Caki2 (cell line): ENCODE measurements at places on chromosomes 2 and 18. TPM values are rescaled to one million over a fixed set of nuclear protein-coding genes. Genes with fewer than 3 reads are reported as not detected.

Gene SLC38A11
- total RNA-seq, result 0.09 TPM in 1 of 2 replicates, not detected in the other

DNA sequence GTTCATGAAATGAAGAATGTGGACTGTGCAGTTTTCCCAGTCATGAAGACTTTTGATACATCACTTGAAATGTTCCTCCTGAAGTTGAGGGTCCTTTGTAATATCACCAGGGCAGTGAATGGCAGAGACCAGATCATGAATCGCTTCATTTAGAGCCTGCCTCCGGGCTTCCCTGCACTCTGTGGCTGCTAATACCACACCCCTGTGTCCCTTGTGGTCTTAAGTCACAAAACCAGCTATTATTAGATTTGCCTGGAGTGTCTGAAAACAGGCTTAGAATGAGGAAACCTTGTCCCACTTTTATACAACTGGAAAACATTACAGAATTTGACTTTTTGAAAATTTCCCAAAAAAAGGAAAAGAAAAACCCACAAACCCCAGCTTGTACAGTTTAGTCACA lies 147.9 kb downstream of the MGAT5 start:
- no peak for DNase-seq

Gene GATA6
- 6.7 and 8.4 TPM in 2 replicates for total RNA-seq

DNA sequence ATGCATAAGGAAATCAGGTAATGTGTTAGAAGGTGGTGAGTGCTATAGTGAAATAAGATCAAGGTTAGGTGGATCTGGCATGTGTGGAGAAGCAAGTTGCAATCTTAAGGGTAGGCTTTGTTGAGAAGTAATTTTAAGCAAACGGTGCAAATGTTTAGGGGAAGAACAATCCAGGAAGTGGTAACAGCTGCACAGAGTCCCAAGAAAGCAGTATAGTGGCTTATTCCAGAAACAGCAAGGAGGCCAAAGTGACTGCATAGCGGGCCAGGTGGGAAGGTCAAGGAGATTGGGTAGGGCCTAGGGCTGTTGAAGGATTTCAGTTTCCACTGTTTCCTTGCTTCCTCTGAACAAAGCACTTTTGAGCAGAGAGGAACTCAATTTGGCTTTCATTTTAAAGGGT lies 30.0 kb upstream of the RAB1A start:
- no peak for DNase-seq

Gene EMILIN1
- total RNA-seq, result 0.07 and 0.58 TPM in 2 replicates

- DNase-seq, result no peak
Measured at GRCh38 chr2:160317181-160318099, 117.4 kb upstream of the ITGB6 start.

DNA sequence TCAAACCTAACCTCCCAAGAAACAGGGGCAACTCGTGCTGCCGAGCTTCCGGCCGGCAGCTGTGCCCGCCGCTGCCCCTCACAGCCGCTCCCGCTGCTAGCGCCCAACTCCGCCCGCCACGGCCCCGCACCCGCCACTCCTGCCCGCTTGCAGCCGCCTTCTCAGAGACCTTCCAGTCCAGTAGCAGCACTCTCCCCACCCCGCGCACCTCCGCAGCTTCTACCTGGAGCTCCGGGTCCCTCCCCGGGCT lies 722 bp upstream of the C2orf15 start:
- no peak for DNase-seq

- DNase-seq, result peak; percentile 54
Measured at GRCh38 chr2:126946318-126947102, 47.8 kb downstream of the TEX51 start.

DNA sequence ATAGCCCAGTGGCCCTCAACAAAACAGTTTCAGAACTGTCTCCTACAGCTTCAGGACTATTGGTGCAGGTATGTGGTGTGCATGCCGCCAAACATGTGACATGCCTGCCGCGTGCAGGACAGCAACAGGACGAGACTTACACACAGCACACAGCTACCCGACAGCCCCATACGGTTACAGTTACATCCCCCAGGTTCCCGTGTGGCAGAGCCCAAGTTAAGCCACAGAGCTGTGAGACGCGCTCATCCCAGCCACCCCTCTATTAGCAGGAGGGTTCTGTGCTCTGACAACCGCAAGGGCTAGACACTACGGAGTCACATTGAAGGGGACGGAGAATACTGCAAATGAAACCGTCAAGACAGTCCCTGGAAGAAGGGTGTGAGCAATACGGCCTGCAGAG lies 16.4 kb upstream of the TUBB6 start:
- DNase-seq, result no peak

- DNase-seq, result peak; percentile 21
Measured at GRCh38 chr18:5534845-5535244, 9.0 kb downstream of the EPB41L3 start.

- no peak for DNase-seq
Measured at GRCh38 chr18:31661965-31662364, 22.4 kb downstream of the B4GALT6 start.

DNA sequence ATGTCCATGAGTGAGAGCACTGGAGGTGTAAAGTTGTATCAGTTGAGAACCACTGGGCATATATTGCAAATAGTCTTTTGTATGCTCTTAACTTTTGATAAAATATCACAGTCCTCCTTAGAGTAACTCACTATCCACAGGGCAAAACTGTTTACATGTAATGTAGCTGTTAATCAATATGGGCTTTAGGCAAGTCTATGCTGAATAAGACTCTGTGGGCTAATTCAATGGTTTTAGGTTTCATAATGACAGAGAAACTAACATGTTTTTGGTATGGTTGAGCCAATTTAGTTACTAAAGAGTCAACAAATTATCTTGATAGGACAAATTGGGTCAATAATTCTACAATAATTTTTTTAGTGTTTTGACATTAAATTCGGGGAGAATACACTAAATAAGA lies 1134.9 kb upstream of the FAM98A start:
- DNase-seq, result no peak
